Stimulated activated CD8-positive, alpha-beta memory T cell treated with anti-CD3 and anti-CD28 coated beads, Interleukin-15, amount 100 ng/mL, for 24 hours (primary cell): ENCODE measurements at places on chromosomes 6 and 20.

DNA sequence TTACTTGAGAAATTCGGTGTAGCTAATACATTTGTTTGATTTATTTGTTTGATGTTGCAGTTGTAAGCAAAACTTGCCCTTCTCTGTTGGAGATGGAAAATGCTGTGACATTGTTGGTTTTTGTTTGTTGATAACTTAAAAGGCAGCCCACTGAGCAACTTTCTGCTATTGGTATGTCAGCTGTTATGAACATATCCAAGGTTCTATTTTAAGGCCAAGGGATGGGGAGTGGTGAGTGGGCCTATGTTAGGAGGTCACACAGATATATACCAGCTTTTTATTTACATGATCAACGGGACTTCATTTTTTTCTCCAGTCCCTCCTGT is 5.7 kb downstream of the QKI start:
- no peak for DNase-seq

GRCh38 chr6:154814063-154814462 is 80.8 kb downstream of the SCAF8 start:
- DNase-seq = no peak

DNA sequence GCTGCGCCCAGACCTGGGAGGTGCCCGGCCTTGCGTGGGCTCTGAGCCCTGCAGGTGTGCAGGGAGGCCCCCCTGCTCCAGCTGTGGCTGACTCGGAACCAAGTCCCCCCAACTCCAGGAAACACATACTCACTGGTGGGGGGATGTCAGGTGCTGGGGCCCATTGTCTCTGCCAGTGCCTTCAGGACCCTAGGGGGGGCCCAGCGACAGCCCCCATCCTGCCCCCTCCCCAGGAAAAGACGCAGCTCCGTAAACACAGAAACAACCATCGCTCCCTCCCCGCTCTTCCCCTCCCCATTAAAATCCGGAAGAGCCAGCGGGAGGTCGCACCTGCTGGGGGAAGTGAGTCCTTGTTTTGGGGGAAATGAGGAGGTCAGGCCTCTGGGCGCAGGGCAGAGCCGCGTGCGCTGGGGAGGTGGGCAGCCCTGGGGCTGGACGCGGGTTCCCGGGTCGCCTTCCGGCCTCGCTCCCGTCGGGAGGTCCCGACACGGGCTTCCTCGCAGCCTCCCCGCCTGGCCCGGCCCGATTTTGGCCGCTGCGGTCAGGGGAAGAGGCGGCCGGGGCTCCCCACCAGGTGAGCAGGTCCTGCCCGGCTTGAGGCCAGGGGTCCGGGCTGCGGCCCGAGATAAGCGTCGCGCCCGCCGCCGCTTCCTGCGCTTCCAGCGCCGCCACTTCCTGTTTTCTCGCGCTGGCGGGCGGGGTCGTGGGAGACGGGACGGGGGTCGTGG is 6.2 kb downstream of the C20orf204 start:
- no peak for DNase-seq

GRCh38 chr6:136123468-136123867 is 126.6 kb downstream of the MTFR2 start:
- DNase-seq = no peak

- no peak for DNase-seq
These were observed 103.4 kb downstream of the PDE10A start for GRCh38 chr6:165559632-165560031.

DNA sequence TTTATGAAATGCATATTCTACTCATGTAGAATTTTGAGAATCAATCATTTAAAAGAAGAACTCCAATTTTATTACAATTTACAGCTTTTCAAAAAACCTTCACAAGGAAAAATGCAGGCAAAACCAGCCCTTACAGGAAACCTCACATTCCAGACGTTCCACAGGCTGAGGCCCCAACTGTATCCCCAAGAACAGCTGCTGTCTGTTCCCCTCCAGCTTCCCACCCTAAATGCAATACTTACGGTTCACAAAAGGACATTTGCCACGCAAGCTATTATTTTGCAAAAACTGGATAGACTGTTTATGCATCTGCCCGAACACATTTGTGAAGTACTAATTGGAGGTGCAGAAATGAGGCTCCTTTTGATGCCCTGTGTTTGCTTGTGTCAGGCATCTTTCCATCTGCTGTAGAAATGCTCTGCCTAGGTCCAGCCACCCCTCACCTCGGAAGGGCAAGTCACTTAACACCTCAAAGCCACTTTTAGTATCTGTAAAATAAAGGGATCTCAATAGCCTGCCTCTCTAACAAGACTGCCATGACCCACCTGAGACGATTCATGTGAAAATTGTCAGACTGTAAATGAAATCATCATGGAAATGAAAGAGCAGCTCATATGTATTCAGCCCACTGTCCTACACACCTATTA is 26.5 kb downstream of the PDE10A start:
- no peak for DNase-seq

- no peak for DNase-seq
These were observed 168.1 kb downstream of the GRM4 start for GRCh38 chr6:33977606-33978411.

GRCh38 chr6:127403636-127404035 is 55.6 kb downstream of the KIAA0408 start:
- DNase-seq = no peak

DNA sequence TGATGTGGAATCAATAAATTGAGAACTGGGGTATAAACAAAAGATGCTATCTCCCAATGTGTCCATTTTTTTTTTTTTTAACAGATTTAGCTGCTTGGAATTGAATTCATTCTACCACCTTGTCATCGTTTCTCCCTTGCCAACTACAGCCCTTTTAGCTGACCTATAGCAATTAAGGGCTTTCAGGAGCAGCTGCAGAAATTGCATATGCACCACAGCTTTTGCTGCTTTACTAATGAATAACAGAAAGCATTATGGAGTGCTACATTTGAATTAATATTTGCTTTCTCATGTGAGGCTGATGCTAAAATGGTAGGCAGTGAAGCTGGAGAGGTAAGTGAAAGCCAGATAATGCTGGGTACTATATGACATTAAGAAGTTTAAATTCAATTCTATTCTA is 5.7 kb downstream of the SESN1 start:
- no peak for DNase-seq

DNA sequence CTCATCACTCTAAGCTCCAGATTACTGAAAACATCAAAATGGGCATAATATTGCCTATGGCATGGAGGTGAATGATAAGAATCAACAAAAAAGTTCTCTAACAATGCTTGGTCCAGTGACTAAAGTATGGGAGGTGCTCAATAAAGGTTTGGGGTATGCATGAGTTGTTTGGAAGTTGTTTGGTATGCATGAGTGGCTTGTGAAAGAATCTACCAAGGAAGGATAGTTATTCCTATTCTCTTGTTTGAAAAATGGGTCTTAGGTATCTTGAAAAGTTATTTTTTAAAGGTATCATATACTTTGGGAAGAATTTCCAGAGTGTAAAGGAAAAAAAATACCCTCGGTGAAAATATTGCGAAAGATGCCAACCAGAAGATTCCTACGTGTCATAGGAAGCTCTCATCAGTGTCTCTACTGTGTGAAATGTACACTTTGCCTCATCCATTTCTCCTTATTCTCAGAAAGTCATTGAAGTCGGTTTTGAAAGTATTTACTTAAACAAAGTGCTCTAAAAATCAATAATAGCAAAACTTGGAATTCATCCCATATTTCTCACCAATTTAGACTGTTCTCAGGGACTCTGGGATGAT is 449.8 kb downstream of the ADGRB3 start:
- no peak for DNase-seq

DNA sequence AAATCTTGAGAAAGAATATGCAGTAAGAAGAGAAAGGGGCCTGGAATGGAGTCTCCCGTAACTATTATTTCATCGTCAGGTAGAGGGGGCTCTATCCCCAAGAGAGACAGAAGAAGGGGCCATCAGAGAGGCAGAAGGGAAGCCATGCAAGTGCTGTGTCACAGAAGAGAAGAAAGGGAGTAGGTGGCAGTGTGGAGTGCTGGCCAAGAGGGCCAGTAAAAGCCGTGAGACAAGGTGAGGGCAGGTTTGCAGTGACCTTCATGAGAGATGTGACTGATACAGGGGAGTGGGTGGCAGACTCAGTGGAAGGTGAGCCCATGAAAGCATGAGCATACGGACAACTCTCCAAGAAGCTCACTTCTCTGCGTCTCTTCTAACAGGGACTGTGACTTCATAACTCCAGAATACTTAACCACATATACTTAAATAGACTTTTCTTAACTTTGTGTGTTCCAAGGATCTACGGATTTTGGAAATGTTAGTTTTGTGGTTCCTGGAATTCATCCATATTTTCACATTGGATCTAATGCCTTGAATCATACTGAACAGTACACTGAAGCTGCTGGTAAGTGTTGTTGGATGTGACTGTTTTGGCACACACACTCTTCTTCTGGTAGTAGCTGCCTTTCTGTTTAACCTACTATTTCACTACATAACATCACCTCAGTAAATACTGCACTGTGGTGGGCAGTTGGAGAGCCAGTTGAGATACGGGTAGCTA is 15.6 kb downstream of the PM20D2 start:
- DNase-seq = no peak

DNA sequence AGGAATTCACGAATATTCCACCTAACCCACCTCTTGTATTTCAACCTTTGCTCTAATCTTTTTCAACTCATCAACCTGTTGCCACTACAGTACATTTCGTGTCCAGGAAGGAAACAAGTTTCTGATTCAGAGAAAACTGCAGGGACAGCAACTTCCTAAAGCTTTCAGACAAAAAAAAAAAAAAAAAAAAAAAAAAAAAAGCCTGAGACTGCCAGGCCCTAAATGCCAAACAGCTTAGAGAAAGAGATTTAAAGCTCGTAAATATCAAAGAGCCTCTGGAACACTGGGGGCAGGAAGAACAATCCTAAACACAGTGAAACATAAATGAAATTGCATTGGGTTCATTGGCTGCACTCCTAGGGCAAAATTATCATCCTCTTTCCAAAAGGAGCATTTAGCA is 411.2 kb upstream of the SPTLC3 start:
- no peak for DNase-seq

- DNase-seq = no peak
These were observed 213.7 kb upstream of the CITED2 start for GRCh38 chr6:139588076-139588639.

- no peak for DNase-seq
These were observed 11.8 kb downstream of the UNC5CL start for GRCh38 chr6:41027241-41027640.

GRCh38 chr6:167113047-167113754 is 9.7 kb upstream of the CCR6 start:
- DNase-seq = no peak

DNA sequence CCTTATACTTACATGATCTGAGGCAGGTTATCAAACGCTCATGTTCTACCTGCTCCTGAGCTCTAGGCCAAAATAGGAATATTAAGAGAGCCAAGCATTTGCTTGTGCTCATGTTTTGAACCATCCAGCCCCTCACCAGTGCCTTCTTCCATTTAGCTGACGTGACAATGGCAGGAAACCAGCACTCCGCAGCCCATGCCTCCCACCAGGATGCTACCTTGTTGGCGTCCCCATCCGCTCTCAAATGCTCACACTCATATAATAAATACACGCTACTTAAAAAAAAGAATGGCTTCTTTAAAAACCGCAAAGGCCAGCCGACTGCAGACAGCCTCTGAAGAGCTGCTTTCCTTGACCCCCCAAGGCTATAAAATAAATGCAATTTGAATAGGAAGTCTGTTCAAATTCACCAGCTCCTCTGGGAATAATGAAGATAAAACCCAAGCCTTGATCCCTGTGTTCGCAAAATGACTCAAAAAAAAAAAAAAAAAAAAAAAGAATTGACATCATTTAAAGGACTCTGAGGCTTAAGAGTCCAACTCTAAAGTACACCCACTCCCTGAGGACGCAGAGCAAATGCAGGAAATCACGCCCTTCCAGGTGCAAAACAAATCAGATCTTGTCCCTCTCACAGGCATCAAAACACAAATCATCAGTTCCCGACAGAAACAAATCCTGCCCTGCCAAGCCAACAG is 29.0 kb downstream of the RNASET2 start:
- DNase-seq = no peak

DNA sequence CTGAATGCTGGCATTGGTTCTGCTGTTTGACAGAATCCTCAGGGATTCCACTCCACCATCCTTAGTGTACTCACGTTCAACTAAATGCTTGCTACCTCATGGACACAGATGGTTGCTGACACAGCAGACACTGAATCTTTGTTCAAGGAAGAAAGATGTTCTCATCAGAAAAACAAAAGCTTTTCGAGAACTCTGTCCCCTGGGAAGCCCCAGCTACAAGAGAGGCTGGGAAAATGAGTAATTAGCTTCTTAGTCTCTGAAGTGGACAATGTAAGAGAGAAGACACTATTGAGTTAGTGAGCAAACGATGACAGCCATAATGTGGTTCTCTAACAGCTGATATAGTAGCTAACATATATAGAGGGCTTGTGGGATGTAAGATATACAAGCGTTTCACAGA is 30.9 kb upstream of the ENPP5 start:
- DNase-seq = no peak

DNA sequence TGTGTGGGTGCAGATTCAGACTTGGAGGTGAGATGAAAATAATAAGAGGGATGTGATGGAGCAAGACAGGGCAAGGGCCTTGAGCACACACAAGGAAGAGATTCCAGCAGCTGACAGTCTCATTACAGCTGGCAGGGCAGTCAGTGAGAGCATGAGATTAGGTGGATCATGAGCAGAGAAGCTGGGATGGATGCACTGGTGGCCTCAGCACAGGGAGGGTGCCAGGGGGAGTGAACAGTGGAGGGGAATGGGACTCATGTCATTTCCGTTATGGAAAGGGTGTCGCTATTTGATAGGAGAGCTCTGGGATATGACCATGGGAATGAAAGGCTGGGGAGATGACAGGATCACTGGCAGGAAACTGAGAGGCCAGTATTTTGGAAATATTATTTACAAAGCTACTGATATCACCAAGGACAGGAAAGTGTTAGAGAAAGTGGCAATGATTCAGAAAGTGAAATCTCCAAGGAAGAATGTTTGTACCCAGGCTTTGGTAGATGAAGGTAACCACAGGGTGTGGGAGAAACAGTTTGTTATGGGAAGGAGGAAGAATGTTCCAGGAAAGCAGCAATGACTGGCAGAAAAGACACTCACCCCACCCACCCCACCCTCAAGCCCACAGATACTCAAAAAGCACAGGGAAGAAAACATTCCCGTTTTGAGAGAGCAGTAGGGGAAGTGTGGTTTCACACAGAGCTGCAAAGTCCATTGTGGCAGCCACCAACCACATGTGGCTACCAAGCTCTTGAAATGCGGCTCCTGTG is 214.7 kb upstream of the PROKR2 start:
- no peak for DNase-seq

- DNase-seq = no peak
These were observed at the start of gene SLC32A1 for GRCh38 chr20:38723848-38724625. SLC32A1 (plus strand) TSS chr20:38724486; CDS start chr20:38724725, 239 bp downstream.

DNA sequence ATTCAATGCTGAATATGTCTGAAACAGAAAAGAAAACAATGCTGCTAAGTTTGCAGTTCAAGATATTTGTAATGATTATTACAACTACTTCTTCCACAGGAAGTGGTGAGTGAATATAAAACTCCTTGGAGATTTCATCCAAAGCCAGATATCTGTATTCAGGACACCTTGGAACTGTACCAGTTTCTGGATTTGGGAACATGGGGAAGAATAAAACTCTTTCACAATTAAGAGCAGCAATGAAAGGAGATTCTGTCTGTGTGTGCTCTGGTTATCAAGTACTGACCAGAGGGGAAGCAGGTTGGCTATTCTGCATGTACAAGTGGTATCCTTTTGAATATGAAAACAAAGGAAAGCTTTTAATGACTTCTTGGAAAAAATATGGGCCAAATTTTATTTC is 21.1 kb downstream of the ELOVL2 start:
- DNase-seq = no peak

GRCh38 chr20:12638633-12639312 is 370.0 kb upstream of the SPTLC3 start:
- DNase-seq = no peak

- DNase-seq = no peak
These were observed 81.0 kb downstream of the ATRN start for GRCh38 chr20:3551681-3552434.
